ENCODE measurements at places on chromosomes 2 and 18. TPM values are rescaled to one million over a fixed set of nuclear protein-coding genes. Genes with fewer than 3 reads are reported as not detected.

TNFAIP6 gene
- total RNA-seq, result 4.0 TPM

EVX2 gene
- total RNA-seq, result not detected

DNA sequence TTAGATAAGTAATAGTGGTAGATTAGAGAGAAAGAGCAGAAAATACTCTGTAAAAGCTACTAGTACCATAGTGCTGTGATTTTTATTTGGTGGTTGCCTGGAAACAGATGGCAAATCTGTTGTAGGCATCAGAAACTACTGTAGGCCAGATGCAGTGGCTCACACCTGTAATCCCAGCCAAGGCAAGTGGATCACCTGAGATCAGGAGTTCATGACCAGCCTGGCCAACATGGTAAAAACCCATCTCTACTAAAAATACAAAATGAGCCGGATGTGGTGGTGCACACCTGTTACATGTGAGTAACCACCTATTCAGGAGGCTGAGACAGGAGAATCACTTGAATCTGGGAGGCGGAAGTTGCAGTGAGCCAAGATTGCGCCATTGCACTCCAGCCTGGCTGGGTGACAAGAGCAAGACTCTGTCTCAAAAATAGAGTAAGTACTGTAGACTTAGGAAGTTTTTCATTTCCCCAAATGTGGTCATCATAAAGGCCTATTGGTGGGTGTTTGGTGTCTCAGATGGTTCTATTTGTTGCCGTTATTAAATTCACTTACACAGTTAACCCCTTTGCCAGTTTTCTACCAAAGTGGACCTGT, 79.6 kb downstream of the SPTBN1 start:
- peak; percentile 71 for DNase-seq

RGPD4 gene
- total RNA-seq, result 0.24 TPM

GAREM2 gene
- 4.5 TPM for total RNA-seq

DNA sequence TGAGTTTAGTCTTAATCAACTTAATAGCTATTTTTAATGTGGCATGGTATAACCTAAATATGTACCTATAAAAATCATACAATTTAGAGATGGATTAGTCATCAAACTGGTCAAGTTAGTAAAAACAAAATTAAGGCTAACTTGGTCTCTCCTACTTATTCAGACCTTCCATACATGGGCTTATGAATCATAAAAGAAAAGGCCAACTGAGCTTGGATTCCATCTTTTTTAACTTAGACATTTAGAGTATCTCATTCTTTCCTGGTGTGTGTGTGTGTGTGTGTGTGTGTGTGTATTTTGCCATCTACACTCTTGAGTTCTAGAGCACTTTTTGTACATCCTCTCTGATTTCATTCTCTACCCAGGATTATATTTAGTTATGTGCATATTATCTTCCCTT, 637.5 kb downstream of the PLCL1 start:
- DNase-seq, result no peak

GRCh38 chr2:7280790-7281189, 363.6 kb downstream of the RNF144A start:
- DNase-seq, result no peak
